Aorta (tissue), 5 donors: ENCODE measurements at places on chromosomes 5 and 9.

GRCh38 chr5:68173007-68173406 lies 42.5 kb upstream of the PIK3R1 start:
- no peaks in the 10 kb centered on the region for H3K4me1 ChIP-seq
- H3K4me3 ChIP-seq = no peak overlapping the region
- H3K27me3 ChIP-seq = no peaks in the 10 kb centered on the region

DNA sequence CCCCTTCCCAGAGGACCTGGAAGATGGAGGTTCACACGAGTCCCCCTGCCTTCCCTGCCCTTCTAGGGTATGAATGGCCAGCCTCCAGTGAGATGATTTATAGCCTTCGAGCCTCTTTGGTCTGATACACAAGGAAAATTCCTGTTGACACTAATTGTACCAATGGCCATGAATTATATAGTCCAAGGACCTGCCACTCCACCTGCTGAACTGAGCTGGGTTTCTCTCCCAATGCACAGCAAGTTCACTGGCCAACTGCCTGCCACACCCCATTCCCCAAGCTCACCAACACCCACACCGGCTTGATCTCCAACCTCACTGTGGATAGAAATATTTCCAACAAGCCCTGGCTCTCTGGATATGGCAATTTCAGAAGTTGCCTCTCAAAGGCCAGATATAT lies 9.3 kb upstream of the ADRA1B start:
- H3K4me1 ChIP-seq = peaks cover 10% of the 10 kb centered on the region
- H3K27ac ChIP-seq = no peak overlapping the region
- H3K36me3 ChIP-seq = no peaks in the 10 kb centered on the region
- H3K4me3 ChIP-seq = no peak overlapping the region
- no peak for DNase-seq

DNA sequence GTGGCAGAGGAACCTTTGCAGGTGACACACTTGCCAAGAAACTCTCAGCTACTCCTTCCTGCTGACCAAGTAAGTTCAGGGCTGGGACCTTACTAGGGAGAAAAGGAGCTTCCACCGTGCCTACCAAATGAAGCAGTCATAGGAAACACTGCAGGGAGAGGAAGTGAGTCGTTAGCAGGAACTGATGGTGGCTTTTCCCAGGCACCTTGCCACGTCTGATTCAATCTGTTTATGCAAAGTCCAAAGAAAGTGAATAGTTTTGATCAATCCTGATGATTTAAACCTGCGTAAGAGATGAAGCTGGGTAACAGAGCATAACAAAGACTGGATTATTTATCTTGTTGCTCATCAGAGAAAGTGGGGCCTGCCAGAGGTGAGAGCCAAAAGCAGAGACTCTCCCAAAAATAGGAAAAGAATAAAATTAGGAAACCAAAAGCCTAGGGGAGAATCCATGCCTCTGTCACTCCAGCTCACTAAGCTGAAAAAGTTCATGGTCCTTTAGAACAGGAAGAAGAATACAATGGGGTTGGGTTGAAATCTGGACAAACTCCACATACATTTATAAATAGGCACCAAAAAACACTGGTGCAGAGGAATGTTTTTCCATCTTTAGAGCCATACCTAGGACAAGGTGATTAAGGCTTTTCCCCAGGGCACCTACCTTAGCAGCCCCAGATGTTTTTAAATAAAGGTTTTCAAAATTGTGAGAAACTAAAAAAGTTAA lies 9.3 kb upstream of the PFDN1 start:
- DNase-seq = no peak
- H3K27me3 ChIP-seq = no peaks in the 10 kb centered on the region
- no peaks in the 10 kb centered on the region for H3K36me3 ChIP-seq
- H3K4me3 ChIP-seq = no peak overlapping the region

GRCh38 chr9:108441251-108441650 lies 414.5 kb downstream of the ACTL7B start:
- peak overlapping the region; percentile 72 for H3K27ac ChIP-seq
- DNase-seq = peak; percentile 54
- H3K4me3 ChIP-seq = no peak overlapping the region
- no peaks in the 10 kb centered on the region for H3K27me3 ChIP-seq
- no peaks in the 10 kb centered on the region for H3K36me3 ChIP-seq

GRCh38 chr9:137672907-137673791 lies 54.3 kb downstream of the EHMT1 start:
- H3K27me3 ChIP-seq = no peaks in the 10 kb centered on the region
- peaks cover 2% of the 10 kb centered on the region for H3K36me3 ChIP-seq
- H3K4me1 ChIP-seq = no peaks in the 10 kb centered on the region
- H3K27ac ChIP-seq = no peak overlapping the region

DNA sequence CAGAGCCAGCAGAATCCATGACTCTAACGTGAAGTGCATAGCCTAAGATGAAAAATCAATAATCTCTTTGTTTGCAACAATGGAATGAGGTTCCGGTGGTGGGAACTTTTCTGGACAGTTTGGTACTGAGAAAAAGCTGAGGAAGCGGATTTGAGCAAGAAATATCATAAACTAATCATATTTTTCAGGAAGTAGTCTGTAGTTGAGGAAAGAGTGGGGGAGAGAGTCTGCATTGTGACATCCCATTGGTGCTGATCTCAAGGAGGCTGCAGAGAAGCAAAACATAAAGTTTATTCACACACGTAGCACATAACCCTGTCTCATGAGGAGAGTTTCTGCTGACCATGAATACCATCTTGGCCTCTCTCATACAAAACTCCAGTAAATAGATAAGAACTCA lies 15.8 kb upstream of the FCHO2 start:
- H3K36me3 ChIP-seq = no peaks in the 10 kb centered on the region
- DNase-seq = no peak
- no peak overlapping the region for H3K27ac ChIP-seq
- H3K27me3 ChIP-seq = no peaks in the 10 kb centered on the region
- no peak overlapping the region for H3K4me3 ChIP-seq

DNA sequence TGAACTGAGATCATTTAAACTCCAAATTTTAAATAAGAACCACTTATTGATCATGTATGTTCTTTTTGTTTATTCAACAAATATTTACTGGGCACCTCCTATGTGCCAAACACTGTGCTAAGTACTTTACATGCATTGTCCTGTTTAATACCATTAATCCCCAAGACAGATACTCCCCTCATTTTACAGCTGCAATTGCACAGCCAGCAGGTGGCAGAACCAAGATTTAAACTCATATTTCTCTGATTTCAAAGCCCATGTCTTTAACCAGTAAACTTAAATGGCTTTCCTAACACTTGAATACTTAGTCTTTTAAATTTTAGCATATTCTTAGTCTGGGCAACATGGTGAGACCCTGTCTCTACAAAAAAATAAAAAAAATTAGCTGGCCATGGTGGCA lies 43.4 kb upstream of the KIAA1958 start:
- no peak overlapping the region for H3K4me3 ChIP-seq
- DNase-seq = no peak
- H3K27ac ChIP-seq = no peak overlapping the region
- H3K36me3 ChIP-seq = peaks cover 2% of the 10 kb centered on the region
- no peaks in the 10 kb centered on the region for H3K27me3 ChIP-seq

DNA sequence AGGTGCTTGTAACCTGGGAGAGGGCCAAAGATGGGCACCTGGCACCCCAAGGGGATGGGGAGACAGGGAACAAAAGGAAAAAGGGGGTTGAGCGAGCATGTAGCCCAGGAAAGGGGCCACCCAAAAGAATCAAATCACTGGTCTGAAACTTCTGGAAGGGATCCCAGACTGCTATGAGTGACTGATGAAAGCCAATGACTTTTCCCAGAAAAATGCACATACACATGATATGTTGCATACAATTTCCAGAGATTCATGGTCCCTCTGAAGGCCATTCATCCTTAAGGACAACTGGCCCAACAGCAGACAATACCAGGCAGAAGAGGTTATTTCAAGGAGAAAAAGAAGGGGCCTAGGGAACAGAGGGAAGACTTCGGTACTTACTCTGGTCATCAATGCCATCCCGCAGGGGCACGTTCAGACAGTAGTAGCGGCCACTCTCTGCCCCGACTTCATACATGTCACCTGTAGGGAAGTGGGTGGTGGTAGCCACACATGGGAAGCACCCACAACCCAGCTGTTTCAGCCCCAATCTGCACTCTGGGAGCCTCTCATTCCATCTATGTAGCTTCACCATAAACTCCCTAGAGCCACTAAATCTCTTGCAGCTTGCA lies 8.4 kb downstream of the HDAC3 start:
- no peak for DNase-seq
- peaks cover 18% of the 10 kb centered on the region for H3K36me3 ChIP-seq
- H3K27ac ChIP-seq = no peak overlapping the region
- H3K27me3 ChIP-seq = no peaks in the 10 kb centered on the region
